ENCODE measurements at places on chromosomes 12 and 14.

DNA sequence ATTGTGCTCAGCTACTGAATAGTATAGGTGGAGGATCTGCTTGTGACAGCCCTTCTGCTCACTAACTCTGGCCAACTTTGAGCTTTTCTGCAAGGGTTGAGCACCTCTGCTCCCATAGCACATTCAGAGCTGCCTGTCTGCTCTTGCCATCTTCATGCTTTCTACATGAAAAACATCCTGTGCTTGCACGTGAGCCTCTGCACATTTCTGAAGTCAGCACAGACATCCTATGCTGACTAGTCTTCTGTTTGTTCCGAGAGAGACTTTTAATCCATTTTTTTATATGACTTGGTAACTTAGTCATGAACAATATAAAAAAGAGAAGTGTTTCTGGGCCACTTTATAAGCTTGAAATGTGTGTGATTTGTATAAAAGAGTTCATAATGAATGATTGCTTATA, 969.3 kb downstream of the TMTC2 start:
- no peak for DNase-seq

- no peak for DNase-seq
Measured at GRCh38 chr14:91830777-91831176, 36.6 kb downstream of the TC2N start.

DNA sequence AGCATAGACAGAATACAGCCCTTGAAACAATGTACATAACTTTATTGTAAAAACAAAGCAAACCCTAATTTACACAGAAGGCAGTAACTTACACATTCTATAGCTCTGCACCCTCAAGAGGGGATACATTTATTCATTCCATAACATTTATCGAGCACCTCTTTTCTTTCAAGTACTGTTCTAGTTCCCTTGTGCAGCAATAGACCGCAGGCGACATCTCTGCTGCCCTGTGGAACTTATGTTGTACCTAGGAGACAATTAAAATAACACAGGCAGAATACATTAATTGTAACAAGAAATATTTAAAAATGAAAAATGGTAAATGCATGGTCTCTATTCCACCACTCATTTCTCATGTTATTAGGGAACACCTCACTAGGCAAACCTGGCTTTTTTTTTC, 1.4 kb upstream of the ARHGDIB start:
- DNase-seq = no peak

DNA sequence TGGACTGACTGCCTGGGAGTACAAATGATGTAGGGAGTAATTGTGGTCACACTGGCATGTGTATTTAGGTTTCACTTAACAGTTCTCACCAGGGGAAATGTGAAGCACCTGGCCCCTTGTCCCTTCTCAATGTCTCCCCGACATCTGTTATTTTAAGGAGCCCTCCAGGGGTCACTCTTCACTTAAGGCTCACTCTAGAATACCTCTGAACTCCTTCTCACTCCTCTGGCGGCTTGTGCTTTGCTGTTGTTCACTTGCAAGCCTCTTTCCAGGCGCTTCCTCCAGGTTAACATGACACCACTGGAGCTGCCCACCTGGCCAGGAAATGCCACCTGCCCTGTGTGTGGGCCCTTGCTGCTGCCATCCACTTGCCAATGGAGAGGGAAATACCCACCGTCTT, 56.5 kb upstream of the GZMB start:
- no peak for DNase-seq

DNA sequence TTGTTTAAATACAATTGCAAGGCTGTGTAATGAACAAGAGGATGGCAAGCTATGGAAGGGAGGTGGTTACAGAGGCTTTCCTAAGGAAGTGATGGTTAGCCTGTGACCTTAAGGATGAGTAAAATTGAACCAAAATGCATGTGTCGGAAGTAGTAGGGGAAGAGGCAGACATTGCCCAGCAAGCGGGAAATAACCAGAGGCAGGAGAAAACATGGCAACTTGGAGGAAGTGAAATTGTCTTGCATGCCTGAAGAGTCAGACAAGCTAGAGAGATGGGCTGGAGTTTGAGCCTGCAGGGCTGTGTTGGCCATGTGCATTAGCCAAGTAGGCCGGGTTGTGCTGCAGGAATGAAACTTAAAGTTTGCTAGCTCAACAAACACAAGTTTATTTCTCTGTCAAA, 96.2 kb downstream of the BTG1 start:
- DNase-seq = no peak

GRCh38 chr14:24913021-24913420, 136.9 kb downstream of the STXBP6 start:
- DNase-seq = no peak

DNA sequence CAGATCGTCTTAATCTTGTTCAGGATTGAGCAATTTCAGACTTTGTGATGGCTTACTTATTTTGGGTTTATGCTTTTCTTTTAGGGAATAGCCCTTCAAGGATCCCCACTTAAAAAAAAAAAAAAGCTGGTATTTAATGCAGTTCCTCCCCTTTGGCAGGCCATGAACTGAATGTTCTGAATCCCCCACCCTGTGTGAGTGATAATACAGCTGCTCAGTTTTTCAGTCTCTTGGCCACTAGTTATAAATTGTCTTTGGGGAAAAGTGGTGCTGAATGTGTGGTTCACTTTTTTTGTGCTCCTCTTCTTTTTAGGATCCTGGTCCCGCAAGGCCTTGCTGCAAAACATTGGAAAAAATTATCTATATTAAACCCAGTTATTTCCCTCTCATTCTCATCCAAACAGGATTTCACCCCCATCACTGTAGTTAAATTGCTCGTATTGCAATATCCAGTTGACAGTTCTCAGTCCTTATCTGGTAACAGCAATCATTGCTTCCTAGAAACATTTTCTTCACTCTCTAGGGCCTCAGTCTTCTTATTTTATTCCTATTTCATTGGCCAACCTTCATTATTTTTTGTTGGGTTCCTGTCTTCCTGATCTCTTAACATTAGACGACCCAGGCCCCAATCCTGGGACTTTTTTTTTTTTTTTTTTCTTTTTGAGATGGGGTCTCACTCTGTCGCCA, 73.1 kb upstream of the PAWR start:
- no peak for DNase-seq

- DNase-seq = no peak
Measured at GRCh38 chr14:68337279-68337678, 455.6 kb downstream of the ZFP36L1 start.

DNA sequence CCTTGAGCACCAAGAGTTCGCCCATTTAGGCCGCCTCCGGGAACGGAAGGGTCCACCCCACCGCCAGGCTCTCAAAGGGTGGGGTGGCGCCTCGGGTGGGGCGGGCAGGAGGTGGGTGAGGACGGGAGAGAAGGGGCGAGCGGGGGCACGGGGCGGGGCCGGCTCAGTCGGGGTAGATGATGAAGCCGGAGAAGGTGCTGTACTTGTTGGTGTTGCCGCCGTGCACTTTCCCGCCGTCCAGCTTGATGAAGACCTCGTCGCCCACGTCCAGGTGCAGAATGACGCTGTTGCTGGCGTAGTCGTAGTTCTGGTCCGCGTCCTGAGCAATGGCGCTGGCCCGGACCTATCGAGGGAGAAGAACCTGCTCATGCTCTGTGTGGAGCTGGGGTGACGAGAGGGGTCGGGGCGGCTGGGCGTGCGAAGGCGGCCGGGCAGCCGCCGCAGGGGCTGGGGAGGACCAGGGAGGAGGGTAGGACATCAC, 4.1 kb downstream of the C1QL4 start:
- no peak for DNase-seq

- DNase-seq = no peak
Measured at GRCh38 chr14:96001866-96002497, 37.2 kb upstream of the C14orf132 start.

- DNase-seq = no peak
Measured at GRCh38 chr12:6963016-6963731, 7.3 kb downstream of the PHB2 start.

- no peak for DNase-seq
Measured at GRCh38 chr12:26748412-26748740, 84.6 kb downstream of the ITPR2 start.

DNA sequence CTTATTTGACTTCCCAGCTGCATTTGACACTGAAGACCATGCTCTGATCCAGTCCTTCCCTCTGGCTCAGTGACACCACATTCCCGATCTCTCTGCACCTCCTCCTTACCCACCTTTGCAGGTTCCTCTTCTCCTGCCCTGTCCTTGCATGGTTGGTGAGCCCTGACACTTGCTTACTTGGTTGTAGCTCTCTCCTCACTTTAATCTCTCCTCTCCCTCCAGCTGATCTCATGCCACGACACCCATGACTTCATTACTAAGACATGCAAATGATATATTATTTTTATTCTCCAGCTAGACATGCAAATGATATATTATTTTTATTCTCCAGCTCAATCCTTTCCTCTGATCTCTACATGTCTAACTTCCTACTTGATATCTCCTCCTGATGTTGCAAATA, at the start of gene SERPINA9:
SERPINA9 (minus strand) TSS at position 175 of the 400 bp plus-strand sequence. CDS start 6,357 bp downstream, outside the sequence.
- no peak for DNase-seq
